ENCODE measurements at places on chromosomes 7 and 10.

GRCh38 chr10:130301021-130301892 is 165.1 kb downstream of the GLRX3 start:
- peak; percentile 8 for DNase-seq

GRCh38 chr10:113027574-113028455 is 77.8 kb downstream of the TCF7L2 start:
- no peak for DNase-seq

- no peak for DNase-seq
Observed at GRCh38 chr10:49666054-49666615, 13.3 kb upstream of the C10orf53 start.

DNA sequence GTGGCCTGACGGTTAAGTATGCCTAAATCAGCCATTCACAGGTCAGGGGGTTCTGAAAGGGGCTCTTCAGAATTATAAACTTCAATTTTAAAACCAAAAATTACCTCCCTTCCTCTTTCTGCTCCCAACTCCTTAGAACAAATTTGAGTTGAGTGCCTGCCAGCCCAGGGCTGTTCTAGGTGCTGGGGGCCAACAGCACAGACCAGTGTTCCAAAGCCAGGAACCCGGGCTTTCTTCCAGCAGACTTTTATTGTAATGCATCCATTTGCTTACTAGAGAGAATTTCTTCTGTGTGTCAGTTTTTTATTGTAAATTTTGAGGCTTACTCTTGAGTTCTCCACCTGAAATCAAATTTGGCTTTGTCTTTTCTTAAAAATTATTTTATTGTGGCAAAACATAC is 238.5 kb downstream of the CACNB2 start:
- DNase-seq, result no peak

DNA sequence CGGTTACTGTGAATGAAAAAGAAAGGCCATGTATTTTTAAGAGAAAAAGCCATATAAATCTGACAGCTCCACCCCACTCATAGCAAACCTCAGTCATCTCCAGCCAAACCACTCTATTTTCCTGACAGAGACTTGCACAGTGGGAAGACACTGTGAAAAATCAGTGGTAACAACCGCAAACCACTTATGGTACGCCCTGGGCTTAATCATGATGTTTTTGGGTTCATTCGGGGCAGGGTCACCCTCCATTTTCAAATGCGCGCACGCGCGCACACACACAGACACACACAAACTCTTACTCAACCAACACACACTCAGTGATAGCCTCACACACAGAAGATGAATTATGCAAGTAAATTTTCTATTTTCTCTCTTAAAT is 82.1 kb upstream of the HPS1 start:
- DNase-seq, result no peak

DNA sequence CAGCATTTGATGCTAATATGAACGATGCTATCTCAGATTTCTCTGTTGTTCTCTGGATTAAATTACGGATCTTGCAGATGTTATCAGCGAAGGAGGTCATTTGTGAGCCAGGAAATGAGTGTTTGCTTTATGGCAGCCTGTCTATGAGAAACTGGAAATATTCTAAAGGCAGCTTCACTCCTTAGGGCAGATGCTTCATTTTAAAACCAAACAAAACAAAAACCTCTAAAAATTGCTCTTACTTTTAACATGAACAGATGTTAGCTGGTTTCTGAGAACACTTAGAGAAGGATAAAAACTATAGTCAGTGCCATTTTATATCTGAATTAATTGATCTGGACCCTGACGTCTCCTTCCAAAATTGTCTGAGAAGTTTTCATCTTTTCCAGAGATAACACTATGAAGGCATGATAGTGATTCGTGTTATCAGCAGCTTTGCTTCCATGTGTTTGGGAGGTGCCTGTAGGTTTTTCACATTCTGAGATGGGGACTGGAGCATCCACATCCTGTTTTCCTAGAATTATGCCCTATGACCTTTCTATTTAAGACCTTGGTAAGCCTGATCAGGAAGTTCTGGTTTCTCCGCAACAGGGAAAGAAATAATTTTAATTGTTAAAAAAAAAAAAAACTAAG is 53.1 kb downstream of the CPED1 start:
- DNase-seq, result no peak

DNA sequence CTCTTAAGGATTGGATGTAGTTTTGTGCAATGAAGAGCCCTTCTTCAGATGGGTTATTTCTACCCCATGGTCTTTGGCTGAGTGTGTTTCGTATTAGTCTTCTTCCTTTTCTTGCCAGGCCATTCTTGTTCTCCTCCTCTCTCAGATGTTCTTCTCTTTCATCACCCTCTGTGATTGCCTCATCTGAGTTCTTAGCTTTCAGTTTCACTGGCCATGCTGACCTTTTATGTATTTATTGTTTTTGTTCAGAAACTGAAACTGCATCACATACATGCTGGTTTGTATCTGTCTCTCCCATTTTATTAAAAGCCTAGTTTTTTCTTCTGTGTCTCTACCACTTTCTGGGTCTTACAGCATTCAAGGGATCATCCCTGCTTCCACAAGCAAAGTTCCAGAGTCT is 21.7 kb upstream of the PCGF5 start:
- no peak for DNase-seq

DNA sequence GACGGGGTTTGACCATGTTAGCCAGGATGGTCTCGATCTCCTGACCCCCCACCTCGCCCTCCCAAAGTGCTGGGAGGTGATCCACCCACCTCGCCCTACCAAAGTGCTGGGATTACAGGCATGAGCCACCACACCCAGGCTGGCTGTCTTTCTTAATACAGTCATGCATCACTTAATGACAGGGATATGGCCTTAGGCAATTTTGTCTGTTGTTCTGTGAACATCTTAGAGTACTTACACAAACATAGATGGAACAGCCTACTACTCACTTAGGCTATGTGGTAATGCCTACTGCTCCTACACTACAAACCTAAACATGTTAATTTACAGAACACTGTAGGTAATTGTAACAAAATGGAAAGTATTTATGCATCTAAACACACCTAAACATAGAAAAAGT is 106.6 kb upstream of the KCNMA1 start:
- no peak for DNase-seq

DNA sequence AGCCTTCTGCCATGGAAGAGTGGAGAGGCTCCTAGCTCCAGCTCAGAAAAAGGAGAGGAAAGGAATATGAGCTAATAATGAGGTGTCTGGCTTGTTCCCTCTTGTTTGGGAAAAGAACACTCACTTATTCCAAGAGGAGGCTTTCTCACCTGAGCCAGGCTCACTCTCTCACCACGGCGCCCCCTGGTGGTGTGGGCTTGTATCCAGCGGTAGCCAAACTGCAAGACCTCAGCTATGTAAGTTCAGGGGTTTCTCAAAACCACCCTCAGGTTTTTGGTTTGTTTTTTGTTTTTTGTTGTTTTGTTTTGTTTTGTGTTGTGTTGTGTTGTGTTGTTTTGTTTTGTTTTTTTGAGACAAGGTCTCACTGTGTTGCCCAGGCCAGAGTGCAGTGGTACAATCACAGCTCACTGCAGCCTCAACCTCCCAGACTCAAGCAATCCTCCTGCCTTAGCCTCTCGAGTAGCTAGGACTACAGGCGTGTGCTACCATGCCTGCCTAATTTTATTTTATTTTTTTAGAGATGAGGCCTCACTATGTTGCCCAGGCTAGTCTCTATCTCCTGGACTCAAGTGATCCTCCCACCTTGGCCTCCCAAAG is 124.0 kb downstream of the TMEM130 start:
- peak; percentile 51 for DNase-seq

- DNase-seq, result no peak
Observed at GRCh38 chr7:156781972-156782371, 111.0 kb downstream of the LMBR1 start.

- DNase-seq, result no peak
Observed at GRCh38 chr7:125118444-125118843, 188.8 kb upstream of the POT1 start.

DNA sequence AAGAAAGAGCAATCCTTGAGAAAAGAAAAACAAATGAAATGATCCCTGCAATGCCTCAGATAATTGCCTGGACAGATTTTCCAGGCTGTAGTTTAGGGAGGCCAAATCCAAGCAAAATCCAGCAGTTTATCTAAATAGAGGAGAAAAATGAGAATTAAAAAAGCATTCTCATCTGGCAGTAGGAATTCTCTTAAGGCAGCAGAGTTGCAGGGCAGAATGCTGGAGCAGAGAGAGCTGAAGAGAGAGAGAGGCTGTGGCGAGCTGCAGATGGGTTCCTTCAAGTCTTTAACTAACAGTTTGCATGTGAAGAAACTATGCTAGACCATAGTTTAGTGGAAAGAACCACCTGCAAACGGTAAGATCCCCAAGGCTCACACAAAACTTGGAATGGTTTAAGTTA is 6.0 kb upstream of the LIPA start:
- no peak for DNase-seq

DNA sequence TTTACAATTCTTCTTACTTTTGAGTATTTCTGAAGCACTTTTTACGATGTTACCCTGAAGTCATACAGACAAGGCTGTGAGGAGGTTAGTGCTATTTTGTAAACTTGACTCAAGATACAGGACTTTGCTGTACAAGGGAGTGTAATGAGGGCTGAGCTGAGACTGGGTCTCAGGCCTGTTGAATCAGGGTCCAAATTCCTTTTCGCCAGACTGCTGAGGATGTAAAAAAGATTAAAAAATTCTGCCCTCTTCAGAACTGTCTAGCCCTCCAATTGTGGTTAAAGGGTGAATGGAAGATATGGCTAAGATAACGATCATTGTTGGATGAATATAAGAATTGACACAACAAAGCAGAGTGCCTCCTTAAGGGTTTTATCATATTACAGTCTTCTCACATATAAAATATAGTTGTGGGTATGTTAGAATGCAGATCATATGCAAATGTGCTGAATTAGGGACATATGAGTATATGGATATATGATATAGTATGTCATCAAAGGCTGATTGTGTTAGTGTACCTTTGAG is 165.4 kb downstream of the SUGCT start:
- DNase-seq, result no peak

DNA sequence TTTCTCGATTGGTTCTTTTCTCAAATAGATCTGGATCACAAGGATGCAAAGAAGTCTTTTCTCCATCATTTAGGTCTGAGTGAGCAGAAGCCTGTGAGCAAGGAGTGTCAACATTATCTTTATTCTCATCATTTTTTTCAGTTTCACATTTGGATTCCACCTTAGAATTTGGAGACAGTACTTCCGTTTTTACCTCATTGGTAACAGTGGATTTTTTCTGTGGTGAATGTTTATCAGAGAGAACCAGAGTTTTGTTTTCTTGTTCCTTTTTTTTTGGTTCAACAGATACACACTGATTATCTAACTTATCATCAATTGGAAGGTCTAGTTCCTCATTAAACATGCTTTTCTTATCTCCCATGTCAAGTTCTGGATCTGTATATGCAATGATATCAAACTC is 151.3 kb downstream of the GALNT11 start:
- DNase-seq, result no peak

- no peak for DNase-seq
Observed at GRCh38 chr10:90859321-90859751, 1.5 kb upstream of the HTR7 start.

- no peak for DNase-seq
Observed at GRCh38 chr7:113774182-113774807, 144.5 kb downstream of the PPP1R3A start.

GRCh38 chr10:75407713-75408508 is 6.3 kb upstream of the ZNF503 start:
- DNase-seq, result no peak

- no peak for DNase-seq
Observed at GRCh38 chr7:128206747-128207500, 34.2 kb upstream of the LEP start.

DNA sequence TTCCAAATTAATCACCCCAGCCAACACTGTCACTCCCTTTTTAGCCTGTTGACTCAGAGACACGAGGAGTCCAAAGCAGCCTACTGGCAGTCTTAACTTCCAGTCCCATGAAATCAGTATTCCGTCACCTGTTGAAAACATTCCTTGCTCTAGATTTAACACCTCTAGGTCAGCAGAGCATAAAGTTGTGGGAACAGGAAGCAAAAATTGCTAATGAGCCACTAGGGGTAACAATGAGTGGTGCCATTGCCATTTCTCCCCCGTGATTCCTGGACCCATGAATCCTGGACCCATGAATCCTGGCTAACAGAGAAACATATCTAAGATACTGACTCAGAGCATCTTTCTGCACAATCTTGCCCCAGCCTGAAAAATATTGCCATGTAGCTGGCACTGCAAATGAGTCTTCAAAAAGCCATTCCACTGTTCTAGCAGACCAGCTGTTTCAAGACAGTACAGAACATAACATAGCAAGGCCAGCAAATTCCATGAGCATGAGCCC is 252.7 kb upstream of the PTER start:
- no peak for DNase-seq

DNA sequence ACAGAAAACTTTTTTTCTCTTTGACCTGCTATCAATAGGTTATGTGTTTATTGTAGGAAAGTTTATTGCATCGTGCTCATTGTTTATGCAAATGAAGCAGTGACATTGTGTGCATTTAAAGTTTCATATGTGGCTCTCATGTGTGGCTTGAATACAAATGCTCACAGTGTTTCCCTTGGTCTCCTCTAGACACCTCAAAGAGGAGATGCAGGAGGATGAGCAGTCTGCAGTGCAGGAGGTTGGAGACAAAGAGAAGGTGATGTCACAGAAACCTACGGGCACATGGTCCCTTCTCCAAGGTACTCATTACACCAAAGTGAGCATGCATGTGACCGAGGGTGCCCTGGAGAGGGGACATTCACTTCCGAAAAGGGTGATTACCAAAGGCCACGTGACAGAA is 430.2 kb downstream of the INHBA start:
- DNase-seq, result no peak

GRCh38 chr7:145520284-145520683 is 596.3 kb upstream of the CNTNAP2 start:
- DNase-seq, result no peak

Data from stimulated activated CD8-positive, alpha-beta memory T cell treated with anti-CD3 and anti-CD28 coated beads, Interleukin-7, amount 100 ng/mL, for 1 hour (primary cell).